H1 (cell line): ENCODE measurements at places on chromosomes 7 and 10.

- peaks cover 28% of the 10 kb centered on the region for H3K36me3 ChIP-seq
- no peaks in the 10 kb centered on the region for H3K27me3 ChIP-seq
- H3K4me3 ChIP-seq: no peak overlapping the region
- H3K27ac ChIP-seq: no peak overlapping the region
- DNase-seq: peak; percentile 47
Observed at GRCh38 chr7:100802951-100803350, 24.4 kb downstream of the EPHB4 start.

DNA sequence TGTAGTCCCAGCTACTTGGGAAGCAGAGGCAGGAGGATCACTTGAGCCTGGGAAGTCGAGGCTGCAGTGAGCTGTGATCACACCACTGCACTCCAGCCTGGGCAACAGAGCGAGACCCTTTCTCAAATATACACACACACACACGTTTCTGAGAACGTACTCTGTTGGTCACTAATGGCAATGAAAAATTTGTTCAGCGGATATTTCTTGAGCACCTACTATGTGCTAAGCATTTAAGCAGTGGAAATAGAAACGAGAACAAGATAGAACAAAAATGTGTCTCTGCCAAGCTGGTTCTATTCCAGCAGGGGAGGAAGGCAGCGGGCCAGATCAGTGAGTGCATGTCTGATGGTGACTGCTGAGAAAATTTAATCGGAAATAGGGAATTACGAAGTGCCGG, 8.7 kb downstream of the ARPC1B start:
- no peak overlapping the region for H3K4me3 ChIP-seq
- no peaks in the 10 kb centered on the region for H3K27me3 ChIP-seq
- H3K4me1 ChIP-seq: peaks cover 5% of the 10 kb centered on the region

DNA sequence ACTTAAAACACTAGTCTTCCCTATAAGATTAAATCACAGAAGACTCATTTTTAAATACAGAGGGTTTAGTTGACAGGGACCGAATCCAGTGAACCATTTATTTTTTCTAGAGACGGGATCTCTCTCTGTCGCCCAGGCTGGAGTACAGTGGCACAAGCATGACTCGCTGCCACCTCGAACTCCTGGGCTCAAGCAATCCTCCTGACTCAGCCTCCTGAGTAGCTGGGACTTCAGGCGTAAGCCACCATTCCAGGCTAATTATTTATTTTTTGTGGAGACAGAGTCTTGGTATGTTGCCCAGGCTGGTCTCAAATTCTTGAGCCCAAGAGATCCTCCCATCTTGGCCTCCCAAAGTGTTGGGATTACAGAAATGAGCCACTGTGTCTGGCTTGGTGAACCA, 20.9 kb upstream of the LYZL1 start:
- DNase-seq: no peak
- peaks cover 2% of the 10 kb centered on the region; the same call in 1 of the 2 replicates for H3K4me1 ChIP-seq
- no peak overlapping the region for H3K4me3 ChIP-seq
- H3K36me3 ChIP-seq: peaks cover 2% of the 10 kb centered on the region; the same call in 1 of the 2 replicates
- H3K27me3 ChIP-seq: no peaks in the 10 kb centered on the region
- H3K27ac ChIP-seq: no peak overlapping the region

- H3K4me1 ChIP-seq: peaks cover 9% of the 10 kb centered on the region
- H3K36me3 ChIP-seq: no peaks in the 10 kb centered on the region
- H3K4me3 ChIP-seq: no peak overlapping the region
- no peaks in the 10 kb centered on the region for H3K27me3 ChIP-seq
- H3K27ac ChIP-seq: no peak overlapping the region
Observed at GRCh38 chr10:93193906-93194305, 120.2 kb downstream of the CYP26A1 start.

DNA sequence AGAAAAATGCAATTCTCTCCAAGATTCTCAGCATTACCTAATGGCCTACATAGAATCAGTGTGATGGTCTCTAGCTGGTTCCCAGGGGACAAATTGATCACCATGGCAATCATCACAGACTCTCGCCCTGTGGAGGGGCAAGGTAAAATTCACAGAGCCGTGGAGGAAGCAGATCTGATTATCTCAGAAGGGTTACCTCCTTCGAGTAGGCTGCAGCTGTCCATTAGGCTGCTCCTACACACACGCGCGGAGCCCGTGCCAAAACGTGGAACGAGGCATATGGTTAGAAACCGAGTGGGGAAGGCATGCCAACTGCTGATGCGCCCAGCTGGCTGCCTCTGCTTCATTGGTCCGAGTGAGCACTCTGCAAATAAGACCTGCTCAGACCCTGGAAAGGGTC, 52.8 kb upstream of the PTER start:
- no peaks in the 10 kb centered on the region for H3K27me3 ChIP-seq
- H3K36me3 ChIP-seq: no peaks in the 10 kb centered on the region
- H3K4me1 ChIP-seq: peaks cover 20% of the 10 kb centered on the region
- H3K4me3 ChIP-seq: no peak overlapping the region
- H3K27ac ChIP-seq: no peak overlapping the region

DNA sequence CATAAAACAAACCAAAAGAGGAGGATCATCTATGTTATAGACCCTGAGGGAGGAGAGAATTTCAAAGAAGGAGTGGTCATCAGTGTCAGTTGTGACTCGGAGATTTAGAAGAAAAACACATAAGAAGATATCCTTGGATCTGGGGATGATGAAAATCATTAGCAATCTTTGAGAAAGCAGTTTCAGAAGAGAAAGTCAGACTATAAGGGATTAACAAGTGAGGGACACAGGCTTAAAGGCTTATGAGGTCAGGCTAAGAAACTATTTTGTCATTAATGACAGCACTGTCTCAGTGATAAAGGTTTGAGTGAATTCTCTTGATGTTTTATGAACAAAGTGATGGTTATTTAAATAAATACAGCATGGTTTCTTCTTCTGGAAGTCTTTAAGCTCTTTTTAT, 6.1 kb upstream of the GPR85 start:
- H3K27me3 ChIP-seq: no peaks in the 10 kb centered on the region
- no peak overlapping the region for H3K27ac ChIP-seq
- no peaks in the 10 kb centered on the region for H3K4me1 ChIP-seq
- no peaks in the 10 kb centered on the region for H3K36me3 ChIP-seq

DNA sequence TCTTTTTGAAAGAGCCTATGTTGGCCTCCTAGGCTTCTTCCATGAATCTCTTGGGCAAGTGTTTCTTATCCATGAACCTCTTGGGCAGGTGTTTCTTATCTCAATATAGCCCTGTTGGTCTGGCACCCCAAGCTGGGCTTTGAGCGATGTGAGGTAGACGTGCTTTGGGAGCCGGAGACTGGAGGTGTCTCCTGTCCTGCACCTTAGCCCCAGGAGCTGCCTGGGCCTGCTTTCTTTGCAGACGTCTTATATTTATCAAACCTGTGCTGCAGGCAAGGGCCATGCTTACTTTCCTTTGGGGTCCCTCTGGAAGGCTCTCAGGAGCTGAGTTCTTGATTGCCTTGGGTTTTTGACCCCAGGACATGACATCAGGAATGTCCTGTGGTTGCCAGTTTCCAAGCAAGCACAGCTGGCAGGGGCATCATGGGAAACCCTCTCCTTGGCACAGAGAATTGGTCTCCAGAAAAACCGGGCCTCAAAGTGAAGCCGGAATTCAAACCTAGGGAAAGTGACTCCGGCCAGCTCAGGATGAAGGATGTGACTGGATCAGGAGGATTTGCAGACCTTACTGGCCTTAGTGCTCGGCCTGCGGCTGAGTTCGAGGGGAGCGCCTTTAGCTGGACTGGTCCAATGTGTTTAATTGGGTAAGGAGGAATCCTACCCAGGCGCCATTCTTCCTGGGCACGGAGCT, 2.8 kb downstream of the JAKMIP3 start:
- no peak overlapping the region for H3K27ac ChIP-seq
- no peaks in the 10 kb centered on the region for H3K27me3 ChIP-seq
- H3K4me3 ChIP-seq: no peak overlapping the region
- H3K4me1 ChIP-seq: peaks cover 14% of the 10 kb centered on the region

DNA sequence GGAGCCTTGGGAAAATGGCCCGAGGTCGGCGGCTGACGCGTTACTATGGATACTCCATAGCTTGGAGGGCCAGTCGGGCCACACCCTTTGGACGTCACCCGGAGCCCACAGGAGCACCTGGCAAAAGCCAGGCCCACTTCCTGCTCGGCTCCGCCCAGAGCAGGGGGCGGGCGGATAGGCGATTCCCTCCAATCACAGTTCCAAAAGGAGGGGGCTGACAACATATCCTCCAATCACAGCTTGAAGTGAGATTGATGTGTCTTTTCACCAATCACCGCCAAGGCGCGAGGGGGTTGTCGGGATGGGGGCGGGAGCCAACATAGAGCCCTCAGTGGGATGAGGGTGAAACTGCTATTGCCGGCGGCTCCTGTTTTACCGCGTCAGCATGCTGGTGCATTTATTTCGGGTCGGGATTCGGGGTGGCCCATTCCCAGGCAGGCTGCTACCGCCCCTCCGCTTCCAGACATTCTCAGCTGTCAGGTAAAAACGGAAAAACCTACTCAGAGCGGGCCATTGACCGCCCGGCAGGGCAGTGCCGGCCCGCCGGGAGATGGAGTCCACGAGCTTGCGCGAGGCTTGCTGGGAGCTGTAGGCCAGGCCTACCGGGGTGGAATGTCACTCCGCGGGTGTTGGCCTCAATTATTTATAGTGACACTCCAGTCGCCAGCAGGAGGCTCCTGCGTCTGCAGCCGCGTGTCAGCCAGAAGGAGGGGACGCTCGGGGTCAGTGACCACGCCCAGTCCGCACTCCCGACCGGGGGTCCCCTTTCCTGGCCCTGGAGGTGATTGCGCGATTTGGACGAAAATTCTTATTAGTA, at the start of gene ABCB8:
Gene ABCB8, plus strand, starts transcription at position 320 of the 817 bp plus-strand sequence. Its CDS starts 66 bp downstream, at position 386.
- H3K36me3 ChIP-seq: no peaks in the 10 kb centered on the region
- peak within 1 kb of the TSS; percentile 15; the same call in 1 of the 2 replicates for H3K27ac ChIP-seq

- no peak for DNase-seq
- no peaks in the 10 kb centered on the region for H3K27me3 ChIP-seq
- no peaks in the 10 kb centered on the region for H3K4me1 ChIP-seq
- H3K36me3 ChIP-seq: peaks cover 6% of the 10 kb centered on the region; the same call in 1 of the 2 replicates
- no peak overlapping the region for H3K27ac ChIP-seq
Observed at GRCh38 chr7:131056007-131056406, 271.7 kb upstream of the MKLN1 start.

DNA sequence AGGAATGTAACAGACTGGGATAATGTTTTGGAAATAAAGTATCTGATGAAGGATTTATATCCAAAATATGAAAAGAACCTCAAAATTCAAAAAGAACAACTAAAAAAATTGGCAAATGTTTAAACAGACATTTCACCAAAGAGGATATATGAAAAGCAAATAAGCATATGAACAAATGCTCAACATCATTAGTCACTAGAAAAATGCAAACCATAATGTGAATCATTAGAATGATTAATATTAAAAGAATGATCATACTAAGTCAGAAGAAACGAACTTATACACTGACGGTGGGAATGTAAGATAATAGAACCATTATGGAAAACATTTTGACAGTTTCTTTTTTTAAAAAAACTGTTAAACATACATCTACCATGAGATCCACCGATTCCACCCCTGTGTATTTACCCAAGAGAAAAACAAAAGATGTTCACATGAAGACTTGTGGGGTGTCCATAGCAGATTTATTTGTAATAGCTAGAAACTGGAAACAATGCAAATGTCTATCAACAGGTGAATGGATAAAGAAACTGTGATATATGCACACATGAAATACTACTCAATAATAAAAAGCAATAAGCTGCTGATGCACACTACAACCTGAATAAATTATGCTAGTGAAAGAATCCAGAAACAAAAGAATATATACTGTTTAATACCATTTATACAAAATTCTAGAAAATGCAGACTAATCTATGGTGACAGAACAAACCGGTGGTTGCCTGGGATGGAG, 35.7 kb downstream of the PRKG1 start:
- no peak overlapping the region for H3K27ac ChIP-seq
- no peaks in the 10 kb centered on the region for H3K36me3 ChIP-seq
- no peaks in the 10 kb centered on the region for H3K4me1 ChIP-seq

DNA sequence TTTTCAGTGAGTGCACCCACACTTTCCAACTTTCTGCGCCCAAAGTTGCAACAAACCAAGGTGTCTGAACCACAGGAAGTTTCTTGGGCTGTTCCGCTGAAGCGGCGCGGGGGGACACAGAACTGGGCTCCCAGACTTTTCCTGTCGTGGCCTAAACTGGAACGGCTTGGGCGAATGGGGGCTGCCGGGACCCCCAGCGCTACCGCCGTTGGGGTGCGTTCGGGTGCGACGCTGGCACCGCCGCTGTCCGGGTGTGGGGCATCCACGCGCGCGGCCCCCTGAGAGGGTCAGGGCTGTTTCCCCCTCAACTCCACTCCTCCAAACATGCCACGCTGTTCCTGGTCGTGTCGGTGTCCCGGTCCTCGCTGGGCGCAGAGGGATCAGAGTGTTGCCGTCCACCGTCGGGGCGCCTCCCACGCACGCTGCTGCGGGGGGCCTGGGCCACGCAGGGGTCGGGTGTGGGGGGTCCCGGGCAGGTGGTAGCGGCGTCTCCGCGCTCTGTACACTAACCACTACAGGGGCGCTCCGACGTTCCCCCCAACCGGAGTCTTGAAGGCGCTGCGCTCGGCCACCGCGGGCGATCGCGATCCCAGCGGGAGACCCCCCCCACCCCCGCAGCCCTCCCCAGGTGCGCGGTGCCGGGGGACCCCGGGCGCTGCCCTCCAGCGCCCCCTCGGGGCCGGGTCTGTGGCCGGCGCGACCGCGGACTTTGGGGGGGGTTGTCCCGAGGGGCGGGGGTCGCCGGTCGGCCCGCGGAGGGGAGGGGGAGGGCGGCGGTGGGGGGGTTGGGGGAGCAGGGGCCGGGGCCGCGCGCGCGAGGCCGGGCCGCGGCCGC, 2.2 kb upstream of the CUX1 start:
- peaks cover 3% of the 10 kb centered on the region for H3K27me3 ChIP-seq
- peak overlapping the region; percentile 74 for H3K4me3 ChIP-seq
- H3K27ac ChIP-seq: no peak overlapping the region
- no peaks in the 10 kb centered on the region for H3K36me3 ChIP-seq

DNA sequence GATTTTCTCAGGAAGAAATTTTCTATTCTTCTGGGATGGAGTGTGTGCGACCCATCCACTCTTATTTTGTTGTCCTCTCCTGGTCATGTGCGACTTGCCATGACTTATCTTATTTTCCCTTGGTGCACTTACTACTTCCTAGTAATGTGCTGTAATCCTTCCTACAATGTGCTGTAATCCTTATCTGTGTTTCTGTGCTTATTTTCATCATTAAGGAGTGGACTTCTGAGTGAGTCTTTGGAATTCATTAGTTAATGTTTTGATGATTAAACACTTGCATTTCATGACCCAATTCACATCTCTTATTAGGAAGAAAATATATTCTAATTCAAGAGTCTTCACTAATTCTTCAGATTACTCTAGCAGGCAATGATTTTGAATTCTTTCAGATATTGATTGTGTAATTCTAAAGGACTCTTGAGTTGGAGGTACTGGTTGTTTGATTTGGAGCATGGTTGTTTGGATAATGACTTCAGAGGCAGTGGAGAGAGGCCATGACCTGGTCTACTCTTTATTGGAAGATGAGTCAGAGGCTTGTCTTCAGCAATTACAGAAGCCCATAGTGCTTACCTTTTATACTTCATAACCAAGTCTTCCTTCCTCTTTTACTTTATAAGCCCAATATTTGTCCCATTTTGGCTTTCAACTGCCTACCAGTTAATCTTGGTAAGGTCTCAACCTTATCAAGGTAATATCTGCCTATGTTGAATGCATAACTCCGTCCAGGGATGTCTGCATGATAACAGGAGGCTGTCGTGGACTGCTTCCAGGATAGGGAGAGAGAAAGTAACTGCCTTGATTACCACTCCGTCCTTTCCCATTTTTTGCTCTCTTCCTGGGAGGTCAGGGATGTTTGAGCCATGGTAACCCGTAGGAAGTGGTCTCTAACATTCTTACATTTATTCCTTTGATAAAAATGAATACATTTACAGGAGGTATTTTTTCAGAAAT, 278.3 kb upstream of the SP8 start:
- H3K27ac ChIP-seq: no peak overlapping the region
- H3K27me3 ChIP-seq: no peaks in the 10 kb centered on the region
- no peak overlapping the region for H3K4me3 ChIP-seq
- DNase-seq: no peak
- H3K36me3 ChIP-seq: no peaks in the 10 kb centered on the region
